ENCODE measurements at places on chromosomes 2 and 18. TPM values are rescaled to one million over a fixed set of nuclear protein-coding genes. Genes with fewer than 3 reads are reported as not detected.

DNA sequence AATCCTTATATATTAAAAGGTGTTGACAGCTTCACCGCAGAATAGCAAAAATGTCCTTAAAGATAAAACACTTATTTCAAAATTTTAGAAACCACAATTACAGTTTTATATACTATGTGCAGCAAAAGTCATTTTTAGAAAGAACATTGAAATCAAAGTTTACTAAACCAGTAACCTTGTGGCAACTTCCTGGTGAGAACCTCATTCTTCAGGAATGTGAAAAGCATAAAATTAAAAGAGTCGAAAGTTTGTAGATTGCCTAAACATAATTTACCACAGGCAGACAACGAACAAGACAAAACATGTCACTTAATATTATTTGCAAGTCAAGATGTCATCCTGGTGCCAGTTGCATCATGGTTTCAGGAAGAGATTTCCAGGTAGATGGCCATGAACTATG lies 108.3 kb upstream of the NRP2 start:
- DNase-seq, result peak; percentile 64

DNA sequence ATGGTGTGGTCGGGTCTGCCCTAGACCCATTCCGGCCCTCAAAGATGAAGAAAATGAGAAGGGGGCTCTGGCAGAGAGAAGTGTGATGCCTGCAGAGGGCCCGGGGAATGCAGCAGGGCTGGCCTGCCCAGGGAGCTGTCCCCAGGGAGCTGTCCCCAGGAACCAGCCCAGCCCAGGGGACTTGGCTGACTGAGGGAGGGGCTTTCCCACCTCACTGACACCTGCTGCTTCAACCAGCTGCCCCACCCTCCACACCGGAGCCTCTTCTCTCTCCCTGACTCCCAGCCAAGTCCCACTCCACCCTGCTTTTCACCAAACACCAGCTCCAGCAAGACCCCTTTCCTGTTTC lies 111.2 kb downstream of the STPG4 start:
- DNase-seq, result no peak

DNA sequence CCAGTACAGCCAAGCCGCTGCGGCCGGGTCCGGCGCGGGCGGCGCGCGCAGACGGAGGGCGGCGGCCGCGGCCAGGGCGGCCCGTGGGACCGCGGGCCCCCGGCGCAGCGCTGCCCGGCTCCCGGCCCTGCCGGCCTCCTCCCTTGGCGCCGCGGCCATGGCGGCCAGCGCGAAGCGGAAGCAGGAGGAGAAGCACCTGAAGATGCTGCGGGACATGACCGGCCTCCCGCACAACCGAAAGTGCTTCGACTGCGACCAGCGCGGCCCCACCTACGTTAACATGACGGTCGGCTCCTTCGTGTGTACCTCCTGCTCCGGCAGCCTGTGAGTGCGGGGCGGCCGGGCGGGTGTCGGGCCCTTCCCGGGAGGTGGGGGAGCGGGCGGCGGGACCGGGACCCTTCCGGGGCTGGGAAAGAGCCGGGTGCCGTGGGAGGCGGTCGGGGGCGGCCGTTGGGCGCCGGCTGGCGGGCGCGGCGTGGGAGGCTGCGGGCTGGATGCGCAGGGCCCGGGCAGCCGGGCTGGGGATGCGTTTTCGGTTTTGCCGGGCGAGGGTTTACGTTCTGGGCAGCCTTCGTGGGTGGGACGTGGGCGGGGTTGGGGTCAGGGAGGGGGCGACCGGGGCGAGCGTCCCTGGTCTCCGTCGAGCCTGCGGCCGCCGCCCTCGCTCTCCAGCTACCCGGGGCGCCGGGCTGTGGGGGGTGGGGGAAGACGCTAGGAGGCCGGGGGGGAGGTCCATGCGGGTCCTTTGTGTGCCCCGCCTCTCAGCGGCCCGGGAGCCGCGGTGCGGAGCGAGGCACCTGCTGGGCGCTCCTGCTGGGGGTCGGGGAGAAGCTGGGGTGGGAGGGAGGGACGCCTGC lies 537 bp downstream of the AGFG1 start:
- DNase-seq, result peak; percentile 34

DNA sequence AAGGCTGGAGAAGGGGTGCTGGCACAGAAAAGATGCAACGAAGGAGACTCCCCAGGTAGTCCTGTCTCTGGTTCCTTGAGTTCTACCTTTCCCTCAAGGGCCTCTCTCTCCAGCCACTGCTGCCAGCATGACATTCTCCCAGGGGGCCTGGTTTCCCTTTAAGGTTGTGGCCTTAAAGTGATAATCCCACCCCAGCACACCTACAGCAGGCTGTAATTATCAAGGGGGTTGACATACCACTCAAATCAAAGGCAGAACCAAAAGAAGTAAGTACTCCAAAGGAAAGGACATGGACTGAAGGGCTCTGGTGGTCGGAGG lies 127.4 kb upstream of the MSH6 start:
- no peak for DNase-seq

DNA sequence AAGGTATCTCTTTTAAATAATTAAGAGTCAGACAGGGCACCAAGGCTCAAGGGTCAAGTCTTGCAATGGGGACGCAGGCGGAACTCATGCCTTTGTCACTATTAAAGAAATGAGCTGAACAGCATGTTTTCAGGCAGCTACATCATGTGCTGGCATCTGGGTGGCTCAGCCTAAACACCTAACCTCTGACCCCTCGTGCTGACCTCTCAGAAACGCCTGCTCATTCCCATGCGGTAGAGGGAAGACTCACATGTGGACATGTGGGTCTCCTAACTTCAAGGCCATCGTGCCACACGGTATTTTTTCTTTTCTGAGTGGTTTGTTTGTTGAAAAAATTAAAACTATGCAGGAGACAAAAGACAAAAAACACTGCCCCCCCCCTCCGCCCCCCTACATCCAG lies 31.3 kb downstream of the CYP27C1 start:
- no peak for DNase-seq

DNA sequence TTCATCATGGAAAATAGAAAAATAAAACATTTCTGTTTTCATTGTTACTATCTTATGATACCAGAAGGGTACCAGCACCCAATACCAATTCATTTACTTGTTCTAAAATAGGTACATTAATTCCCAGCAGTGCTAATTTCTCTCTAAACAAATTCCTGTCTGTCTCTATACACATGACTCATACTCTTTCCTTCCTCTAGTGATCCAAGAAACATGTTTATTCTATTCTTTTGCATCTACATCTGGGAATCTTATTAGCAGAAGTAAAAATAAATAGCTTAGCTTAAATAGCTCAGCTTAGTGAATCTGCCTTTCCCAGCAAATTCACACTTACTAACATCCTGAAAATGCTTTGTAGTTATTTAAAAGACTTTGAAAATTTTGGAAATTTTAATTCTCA lies 84.5 kb upstream of the MAPRE2 start:
- DNase-seq, result no peak

- no peak for DNase-seq
Measured at GRCh38 chr2:117087535-117088291, 726.8 kb upstream of the DDX18 start.

SOCS6 gene
- 25.1 TPM for total RNA-seq

DLGAP1 gene
- total RNA-seq, result 1.7 TPM

GRCh38 chr2:9033385-9034168 lies 30.1 kb upstream of the MBOAT2 start:
- DNase-seq, result no peak

DNA sequence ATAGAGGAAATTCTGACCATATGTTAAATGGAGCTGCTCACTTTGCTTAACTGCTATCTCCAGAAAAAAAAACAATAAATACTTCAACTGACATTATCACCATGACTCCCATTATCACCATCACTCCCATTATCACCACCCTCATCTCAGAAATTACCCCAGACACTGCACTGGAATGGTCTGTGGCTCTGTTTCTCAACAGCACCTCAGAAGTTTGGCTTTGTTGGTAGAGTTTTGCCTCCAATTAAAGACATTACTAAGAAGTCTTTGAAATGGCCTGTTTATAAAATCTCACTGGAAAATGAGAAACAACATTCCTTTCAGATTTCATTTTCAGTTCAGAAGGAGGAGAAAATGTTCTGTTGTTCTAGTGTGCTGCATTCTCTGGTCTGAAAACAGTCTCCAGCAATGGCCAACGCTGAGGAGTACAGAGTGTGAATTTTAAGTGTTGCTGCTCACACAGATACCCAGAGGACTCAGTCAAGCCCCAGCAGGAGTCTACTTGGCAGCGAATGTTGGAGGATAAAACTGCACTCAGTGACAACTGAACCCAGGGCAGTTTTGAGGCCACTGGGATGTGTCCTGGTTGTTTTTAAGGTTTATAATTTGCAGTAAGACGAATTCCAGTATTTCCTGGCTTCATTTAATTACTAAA lies 364.5 kb upstream of the CDH2 start:
- no peak for DNase-seq

DNA sequence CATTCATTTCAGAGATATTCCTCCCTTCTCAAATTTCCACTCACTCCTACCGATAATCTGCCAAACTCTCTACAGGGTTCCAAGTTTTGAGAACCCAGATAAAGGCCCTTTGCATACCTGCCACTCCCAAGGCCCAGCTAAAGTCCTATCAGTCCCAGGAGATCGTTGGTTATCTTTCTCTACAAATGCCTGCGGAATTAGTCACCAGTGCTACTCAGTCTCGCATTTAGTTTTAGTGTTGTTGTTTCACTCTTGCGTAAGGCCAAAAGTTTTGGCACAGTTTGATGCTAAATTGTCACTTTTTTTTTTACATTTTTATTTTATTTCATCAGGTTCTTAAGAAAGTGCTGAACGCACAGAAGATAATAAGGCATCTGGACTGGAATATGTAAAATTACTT lies 29.2 kb upstream of the SETBP1 start:
- peak; percentile 63 for DNase-seq

- no peak for DNase-seq
Measured at GRCh38 chr2:28219758-28220368, 172.8 kb upstream of the FOSL2 start.

RAD51AP2 gene
- 0.17 TPM for total RNA-seq

- DNase-seq, result no peak
Measured at GRCh38 chr18:76499637-76500340, 4.7 kb upstream of the ZNF516 start.

DNA sequence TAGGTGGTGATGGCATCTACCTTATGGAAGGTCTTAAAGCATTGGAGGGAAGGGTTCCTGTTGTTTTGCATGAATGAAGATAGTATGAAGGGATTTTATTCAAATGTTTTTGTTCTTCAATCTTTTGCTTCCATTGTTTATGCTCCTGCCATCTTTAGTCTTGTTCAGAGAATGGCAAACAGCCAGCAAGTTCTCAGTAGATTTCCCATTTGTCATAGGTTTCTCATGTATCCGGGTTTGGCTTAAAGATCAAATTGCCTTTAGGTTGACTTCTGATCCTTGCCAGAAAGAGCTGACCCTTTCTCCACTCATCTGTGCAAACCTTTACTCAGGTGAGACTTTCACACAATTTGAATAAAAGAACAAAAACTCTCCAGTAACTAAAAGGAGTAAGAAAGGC lies 44.2 kb upstream of the STAT4 start:
- DNase-seq, result no peak

All from mammary epithelial cell (primary cell).